ENCODE measurements at places on chromosomes 11 and 22.

- DNase-seq, result no peak
These were observed 16.2 kb upstream of the LDLRAD3 start for GRCh38 chr11:35927682-35928081.

DNA sequence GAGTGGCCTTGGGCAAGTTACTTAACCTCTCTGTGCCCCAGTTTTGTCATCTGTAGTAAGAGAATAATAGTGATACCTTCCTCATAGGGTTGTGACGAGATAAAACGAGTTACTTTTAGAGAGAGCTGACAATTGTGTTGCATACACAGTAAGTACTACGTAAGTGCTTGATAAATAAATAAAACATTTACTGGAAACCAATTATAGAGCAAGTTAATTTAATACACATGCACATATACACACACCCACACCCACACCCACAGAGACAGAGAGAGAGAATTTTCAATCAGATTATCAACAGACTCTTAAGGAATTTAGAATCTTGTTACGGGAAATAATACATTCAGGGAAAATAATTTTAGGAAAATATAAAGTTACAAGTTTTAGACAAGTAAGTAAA is 1045.8 kb upstream of the TENM4 start:
- DNase-seq, result no peak

DNA sequence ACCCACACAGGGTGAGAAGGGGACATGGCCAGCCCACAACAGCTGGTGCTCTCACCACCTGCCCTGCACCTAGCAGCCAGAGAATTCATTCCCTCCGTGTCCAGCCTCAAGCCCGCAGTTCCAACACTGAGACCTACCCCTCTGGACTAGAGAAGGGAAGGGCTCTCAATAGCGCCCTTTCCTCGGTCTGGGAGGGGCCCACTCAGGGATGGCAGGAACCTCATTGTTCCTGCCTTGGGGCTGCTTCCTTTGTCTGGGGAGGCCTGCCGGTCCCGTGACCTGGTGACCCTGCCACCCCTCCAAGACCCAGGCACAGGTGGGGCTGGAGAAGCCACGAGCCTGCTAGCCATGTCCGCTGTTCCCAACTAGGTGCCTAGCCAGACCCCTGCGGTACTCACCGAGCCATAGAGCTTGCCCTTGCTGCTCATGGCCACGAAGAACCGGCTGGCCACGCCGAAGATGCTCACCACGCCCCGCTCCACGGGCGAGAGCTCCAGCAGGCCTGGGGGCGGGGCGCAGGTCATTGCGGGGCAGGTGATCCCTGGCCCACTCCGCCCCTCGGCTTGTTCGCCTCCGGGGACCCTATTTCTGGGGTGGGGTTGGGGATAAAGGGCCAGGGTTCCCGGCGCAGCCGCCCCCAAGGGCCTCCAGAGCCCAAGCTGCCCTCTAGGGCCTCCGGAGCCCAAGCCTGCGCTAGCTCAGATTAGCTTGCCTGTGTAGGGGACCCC is 1.4 kb downstream of the FGF4 start:
- no peak for DNase-seq

GRCh38 chr11:64224891-64225607 is 937 bp downstream of the TRPT1 start:
- DNase-seq, result no peak

GRCh38 chr11:44568658-44569473 is 3.4 kb downstream of the CD82 start:
- DNase-seq, result peak; percentile 58

GRCh38 chr11:33525789-33526188 is 174.8 kb downstream of the C11orf91 start:
- DNase-seq, result no peak

DNA sequence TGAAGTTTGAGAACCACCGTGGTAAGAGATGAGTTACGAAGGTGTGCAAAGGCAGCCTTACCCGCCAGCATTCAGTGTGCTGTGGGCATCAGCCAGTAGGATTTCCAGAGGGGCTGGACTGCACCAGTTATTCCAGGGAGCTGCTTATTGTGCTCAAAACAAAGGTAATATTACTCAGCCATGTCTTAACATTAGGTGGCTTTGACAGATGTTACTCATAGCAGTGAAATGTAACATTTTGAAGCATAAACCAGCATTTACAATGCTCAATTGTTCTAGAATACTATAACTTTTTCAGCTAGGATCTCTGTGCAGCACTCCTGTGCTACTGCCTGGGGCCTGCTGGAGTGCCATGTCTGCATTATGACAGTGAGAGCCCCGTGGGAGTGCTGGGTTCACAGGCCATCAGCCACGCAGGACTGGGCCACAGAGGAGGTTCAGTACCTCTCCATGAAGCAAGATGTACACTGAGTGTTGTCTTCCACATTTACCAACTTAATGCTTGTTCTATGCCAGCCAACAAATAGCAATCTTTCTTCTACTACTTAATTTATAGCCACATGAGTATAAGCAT is 238.1 kb downstream of the CADM1 start:
- no peak for DNase-seq

DNA sequence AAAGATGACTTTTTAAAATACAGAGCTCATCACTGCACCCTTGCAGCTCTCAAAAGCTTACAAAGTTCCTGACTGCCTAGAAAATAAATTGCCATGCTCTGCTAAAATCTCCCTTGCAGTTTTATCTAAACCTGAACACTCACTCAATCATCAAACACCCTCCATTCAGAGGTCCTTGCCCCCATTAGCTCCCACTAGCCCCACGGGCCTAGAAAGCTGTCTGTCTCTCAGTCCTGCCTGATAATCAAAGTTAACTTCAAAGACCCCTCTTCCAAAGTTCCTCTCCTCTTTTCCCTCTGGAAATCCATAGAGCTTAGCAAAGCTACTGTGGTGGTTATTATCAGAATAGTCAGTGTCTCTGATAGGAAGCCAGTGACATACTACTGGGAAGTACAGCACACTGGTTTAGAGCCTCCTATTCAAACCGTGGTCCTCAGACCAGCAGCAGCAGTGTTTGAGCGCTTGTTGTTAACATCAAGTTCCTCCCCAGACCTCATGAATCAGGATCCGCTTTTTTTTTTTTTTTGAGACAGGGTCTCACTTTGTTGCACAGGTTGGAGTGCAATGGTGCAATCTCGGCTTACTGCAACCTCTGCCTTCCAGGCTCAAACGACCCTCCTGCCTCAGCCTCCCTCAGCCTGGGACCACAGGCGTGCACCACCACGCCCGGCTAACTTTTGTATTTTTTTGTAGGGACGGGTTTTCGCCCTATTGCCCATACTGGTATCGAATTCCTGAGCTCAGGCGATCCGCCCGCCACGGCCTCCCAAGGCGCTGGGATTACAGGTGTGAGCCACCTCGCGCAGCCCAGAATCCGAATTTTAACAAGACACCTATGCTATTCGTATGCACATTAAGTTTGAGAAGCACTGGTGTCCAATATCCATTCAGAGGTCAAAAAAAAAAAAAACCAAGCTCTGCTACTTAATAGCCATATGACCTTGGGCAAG is 1.2 kb downstream of the NDUFC2 start:
- DNase-seq, result no peak

GRCh38 chr11:109735128-109735527 is 313.1 kb downstream of the C11orf87 start:
- no peak for DNase-seq

DNA sequence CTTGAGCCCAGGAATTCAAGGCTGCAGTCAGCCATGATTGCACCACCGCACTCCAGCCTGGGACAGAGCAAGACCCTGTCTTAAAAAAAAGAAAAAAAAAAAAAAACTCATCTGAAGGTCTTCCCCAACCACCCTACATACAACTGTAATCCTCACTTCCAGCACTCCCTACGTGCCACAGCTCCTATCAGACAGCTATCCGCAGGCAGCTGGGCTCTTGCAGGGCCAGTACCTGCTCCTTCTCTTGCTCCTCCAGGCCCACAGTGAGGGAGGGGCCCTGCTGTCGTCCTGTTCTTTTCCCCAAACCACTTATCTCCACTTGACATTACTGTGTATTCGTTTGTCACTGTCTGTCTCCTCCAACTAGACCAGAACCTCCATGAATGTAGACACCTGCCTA is 156.1 kb upstream of the NECTIN1 start:
- DNase-seq, result no peak

DNA sequence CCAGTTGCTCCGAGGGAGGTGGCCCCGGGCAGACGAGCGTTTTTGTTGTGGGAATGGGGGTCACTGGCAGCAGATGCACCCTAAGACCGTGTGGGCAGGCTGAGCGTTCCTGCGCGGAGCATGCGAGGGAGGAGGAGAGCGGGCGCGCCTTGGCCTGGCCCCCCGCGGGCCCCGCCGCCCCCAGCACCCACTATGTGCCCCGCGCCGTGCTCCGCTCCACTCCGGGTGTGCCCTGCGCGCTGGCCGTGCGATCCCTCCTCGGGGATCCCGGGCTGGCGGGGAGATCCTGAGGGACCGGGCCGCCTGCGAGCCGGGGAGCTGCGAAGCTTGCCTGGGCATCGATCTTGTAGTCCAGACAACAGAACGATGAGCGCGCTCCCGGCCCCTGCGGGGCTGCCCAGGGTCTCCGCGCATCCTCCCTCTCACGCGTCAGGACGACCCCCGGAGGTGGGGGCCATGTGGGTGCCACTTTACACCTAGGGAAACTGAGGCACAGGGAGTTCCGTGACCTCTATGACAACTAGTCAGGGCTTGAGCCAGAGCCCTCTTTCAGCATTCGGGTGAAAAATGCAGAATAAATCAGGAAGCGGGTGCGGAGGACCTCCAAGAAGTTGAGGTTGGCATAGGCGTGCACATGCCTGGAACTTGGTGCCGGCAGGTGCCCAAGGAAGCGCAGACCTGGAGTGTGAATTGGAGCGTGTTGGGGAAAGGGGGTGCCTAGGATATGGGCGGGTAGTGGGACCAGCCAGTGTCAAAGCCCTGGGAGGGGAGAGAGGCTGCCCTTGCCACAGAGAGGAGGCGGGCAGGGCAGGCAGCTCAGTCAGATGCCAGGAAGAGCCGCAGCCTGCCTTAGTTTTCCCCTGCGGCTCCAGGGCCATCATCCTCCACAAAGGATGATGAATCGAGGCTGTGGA is 1.3 kb upstream of the KMT5B start:
- no peak for DNase-seq

DNA sequence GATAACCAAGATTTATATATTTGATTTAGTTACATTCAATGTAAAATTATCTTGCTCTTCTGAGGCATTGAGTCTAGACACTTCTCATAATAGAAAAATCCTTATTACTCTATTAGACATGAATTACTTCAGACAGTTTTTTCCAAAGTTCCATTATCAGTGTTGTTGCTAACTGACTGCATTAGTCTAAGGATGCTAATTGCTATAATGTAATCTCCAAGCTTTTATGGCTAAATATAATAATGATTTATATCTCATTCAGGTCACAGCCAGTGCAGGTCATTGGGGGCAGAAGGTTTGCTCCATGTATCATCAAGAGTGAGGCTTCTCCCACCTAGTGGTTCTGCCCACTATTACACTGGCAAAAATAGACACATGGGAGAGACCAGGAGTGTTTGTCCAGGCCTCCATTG is 377.2 kb upstream of the DDI1 start:
- no peak for DNase-seq

- DNase-seq, result no peak
These were observed 34.5 kb downstream of the CPT1A start for GRCh38 chr11:68806931-68807844.

- DNase-seq, result no peak
These were observed 55.0 kb upstream of the ARHGAP32 start for GRCh38 chr11:129247135-129247534.

GRCh38 chr11:132444911-132445310 is 1074.5 kb downstream of the NTM start:
- DNase-seq, result no peak

DNA sequence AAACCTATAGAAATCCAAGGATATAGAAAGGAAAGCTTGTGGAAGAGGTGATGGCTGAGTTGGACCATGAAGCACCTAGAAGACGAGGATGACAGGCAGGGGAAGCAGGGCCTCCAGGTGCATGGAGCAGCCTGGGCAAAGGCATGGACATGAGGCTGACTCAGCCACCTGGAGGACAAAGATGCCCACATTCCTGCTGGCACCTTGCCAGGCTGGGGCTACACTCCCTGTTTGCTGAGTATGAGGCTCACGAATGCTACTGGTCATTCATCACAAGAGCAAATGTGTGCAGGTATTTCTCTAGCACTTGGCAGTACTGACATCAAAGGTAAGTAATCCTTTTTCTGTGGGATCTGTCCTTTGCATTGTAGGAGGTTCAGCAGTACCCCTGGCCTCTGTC is 7.1 kb upstream of the SCGB2A1 start:
- no peak for DNase-seq

DNA sequence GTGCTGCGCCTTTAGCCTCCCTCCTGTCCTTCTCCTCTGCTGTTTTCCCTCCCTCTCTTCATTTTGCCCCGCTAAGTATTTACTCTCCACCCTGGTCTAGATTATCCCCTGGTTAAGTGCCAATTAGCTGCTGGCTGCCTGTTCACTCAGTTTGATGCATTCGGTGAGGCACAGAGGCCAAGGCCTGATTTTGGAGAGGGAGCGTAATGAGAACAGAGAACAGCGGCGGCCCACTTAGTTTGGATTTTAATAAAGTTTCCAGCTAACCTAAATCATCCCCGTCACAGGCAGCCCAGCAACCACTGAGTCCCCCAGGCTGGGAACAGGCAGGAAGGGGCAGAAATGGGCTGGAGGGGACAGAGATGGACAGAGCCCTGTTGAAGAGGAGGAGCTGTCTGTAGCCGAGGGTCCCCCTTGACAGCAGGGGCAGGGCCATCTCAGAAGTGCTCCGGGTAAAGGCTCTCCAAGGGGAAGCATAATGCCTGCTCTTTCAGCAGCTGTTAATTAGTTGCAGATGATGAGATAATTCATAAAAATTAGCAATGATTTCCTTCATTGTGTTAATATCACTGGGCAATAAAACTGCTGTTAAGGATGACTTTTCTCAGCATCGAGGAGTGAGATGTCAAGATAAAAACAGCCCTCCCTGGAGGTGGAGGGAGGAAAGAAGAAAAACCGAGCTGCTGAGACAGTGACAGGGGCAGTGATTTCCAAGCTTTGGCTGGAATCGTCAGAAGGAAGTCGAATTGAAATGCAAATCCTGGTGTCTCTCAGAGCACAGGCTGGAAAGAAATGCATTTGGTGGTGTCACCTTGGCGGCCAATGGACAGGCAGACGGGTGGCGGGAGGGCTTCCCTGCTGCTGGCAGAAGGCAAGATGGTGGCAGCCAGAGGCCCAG is 170.1 kb downstream of the GRIK4 start:
- no peak for DNase-seq
